T-helper 17 cell (primary cell): ENCODE measurements at places on chromosomes 3 and 15.

- no peak for DNase-seq
Measured at GRCh38 chr15:95839367-95839782, 491.1 kb upstream of the NR2F2 start.

DNA sequence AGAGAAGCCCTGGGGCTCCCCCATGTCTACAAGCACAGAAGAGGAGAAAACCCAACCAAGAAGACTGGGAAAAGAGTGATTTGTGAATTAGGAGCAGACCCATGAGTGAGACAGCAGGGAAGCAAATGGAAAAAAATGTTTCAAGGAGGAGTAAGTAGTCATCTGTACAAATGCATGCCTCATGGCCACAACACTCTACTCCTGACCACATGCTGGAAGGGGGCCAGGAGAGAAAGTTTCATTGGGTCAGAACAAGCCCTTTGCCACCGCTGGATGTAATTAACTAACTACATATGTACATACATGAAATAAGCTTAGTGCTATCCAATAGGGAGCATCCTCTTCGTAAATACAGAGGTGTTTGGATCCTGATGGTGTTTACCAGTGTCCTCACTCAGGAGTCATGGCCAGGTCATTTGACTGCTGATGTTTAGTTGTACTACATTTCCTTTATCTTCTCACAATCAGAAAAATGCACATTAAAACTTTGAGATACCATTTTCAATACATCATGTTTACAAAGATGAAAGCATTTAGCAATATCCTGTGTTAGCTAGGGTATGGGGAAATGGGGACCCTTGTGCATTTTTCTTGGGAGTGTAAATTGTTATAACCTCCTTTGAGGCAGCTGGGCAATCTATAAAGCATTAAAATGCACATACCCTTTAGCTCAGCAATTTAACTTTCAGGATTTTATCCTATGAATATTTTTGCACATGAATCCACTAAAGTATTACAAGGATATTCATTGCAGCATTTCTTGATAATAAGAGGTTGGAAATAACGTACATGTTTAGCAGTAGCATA, 27.1 kb downstream of the CLRN1 start:
- no peak for DNase-seq

DNA sequence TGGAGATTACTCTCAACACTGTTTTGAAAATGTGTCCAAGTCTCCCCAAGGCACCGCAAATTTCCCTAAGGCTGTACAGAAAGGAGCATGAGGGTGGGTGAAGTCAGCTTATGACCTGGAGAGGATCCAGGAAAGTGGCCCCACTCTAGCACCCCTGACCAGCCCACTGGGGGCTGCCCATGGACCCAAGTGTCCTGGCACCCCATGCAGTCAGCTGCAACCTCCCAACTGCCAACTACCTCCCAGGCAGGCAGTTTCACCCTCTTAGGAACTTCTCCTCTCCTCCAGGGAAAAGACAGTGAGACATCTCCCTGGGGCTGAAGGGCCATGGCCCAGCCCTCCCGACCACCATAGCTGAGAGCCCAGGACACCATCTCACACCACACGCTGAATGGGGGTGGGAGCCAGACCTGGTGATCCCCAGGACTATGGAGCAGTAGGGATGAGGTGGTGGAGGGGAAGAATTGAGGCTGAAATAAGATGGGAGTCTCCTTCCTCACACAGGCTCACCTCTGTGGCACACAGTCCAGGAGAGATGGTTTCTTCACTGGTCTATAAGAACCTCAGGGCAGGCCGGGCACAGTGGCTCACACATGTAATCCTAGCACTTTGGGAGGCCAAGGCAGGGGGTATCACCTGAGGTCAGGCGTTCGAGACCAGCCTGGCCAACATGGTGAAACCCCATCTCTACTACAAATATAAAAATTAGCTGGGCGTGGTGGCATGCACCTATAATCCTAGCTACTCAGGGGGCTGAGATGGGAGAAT, 104.4 kb downstream of the DAPK2 start:
- no peak for DNase-seq

GRCh38 chr15:64092864-64093626, 593 bp downstream of the CIAO2A start:
- DNase-seq, result no peak

GRCh38 chr3:55000546-55000945, 72.7 kb upstream of the LRTM1 start:
- no peak for DNase-seq

GRCh38 chr3:24145981-24146822, 201.1 kb downstream of the NR1D2 start:
- DNase-seq, result no peak

GRCh38 chr3:88408097-88408496, 258.3 kb downstream of the C3orf38 start:
- no peak for DNase-seq

DNA sequence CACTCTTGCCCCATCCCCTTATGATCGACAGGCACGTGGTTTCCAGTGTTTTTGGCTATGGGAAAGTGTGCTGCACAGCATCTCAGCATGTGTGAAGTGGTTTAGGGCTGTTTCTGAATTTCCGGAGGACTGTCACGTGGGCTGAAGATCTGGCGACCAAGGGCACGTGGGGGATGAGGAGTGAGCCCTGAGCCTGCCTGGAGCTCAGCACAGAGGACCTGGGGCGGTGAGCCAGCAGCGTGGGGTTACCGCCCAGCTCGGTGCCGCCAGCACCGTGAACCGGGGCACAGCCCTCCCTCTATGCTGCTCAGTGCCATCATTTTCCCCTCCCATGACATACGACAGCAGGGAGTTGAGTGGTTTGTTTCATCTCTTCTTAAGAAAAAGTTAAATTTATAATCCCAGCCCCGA, 150.2 kb downstream of the DNAJB8 start:
- DNase-seq, result peak; percentile 60
